Activated CD4-positive, alpha-beta T cell treated with anti-CD3 and anti-CD28 coated beads, Interleukin-2, amount 50 U/mL, for 1 hour (primary cell): ENCODE measurements at places on chromosomes 4 and X.

- no peak for DNase-seq
Observed at GRCh38 chr4:107304699-107305286, 268.7 kb upstream of the DKK2 start.

GRCh38 chrX:128698573-128699181, 646.5 kb upstream of the ACTRT1 start:
- no peak for DNase-seq

- DNase-seq = no peak
Observed at GRCh38 chrX:96449191-96449590, 235.5 kb upstream of the DIAPH2 start.

DNA sequence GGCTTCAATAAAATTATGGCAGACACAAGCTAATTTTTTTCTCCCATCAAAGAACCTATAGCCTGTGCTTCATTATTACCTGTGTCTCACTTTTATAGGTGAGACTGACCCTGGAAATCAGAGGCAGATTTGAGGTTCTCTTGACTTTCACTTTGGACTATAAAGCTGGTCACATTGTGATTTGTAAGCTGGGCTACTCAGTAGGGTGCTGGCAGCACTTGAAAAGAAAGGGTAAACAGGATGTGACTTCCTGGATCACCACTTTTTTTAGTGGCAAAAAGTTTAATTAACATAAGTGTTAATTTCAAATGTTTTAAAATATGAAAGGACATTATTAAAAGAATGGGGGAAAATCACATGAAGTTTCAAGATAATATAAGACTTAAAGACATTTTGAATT, 50.6 kb upstream of the GATB start:
- DNase-seq = no peak

- DNase-seq = no peak
Observed at GRCh38 chr4:150782311-150782710, 200.4 kb downstream of the MAB21L2 start.

DNA sequence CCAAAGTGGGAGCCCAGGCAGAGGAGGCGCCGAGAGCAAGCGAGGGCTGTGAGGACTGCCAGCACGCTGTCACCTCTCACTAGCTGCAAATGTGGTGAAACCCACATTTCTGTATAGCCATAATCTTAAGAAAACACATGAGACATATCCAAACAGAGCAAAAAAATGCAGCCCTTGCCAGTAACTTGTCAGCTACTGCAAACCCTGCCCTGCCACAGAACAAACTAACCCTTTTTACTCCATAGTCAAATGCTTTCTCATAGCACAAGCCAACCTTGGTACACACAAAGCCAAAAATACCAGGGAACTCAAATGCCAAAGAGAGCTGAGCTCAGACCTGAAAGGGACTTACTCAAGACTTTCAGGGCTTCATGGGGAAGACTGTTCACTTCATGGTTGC, 14.9 kb upstream of the NXF3 start:
- no peak for DNase-seq

DNA sequence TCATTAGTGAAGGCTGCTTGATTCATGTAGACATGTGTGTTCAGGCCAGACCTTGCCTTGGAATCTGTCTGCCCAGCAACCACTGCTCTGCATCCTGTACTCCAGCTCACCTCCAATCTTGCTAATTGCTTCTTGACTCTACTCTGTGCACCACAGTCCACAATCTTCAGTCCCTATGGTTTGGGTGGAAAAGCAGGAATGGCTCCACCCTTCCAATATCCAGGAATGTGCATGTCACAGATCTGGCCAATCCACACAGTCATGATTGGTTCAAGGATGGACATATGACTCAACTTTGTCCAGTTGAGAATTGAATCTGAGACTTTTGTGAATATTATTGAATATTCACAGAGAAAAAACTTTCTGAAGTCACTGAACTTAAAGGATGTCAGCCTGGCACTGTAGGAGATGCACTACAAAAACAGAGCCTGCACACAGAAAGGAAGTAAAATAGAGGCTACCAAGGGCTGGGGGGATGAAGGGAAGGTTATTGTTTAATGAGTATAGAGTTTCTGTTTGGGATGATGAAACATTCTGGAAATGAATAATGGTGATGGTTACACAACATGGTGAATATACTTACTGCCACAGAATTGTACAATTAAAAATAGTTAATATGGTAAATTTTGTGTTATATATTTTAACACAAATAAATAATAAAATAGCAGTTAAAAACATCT, 161.3 kb upstream of the USP38 start:
- DNase-seq = no peak

GRCh38 chr4:186840222-186840701, 116.6 kb upstream of the FAT1 start:
- DNase-seq = no peak

GRCh38 chr4:6546681-6547447, 28.1 kb upstream of the MAN2B2 start:
- peak; percentile 34 for DNase-seq

DNA sequence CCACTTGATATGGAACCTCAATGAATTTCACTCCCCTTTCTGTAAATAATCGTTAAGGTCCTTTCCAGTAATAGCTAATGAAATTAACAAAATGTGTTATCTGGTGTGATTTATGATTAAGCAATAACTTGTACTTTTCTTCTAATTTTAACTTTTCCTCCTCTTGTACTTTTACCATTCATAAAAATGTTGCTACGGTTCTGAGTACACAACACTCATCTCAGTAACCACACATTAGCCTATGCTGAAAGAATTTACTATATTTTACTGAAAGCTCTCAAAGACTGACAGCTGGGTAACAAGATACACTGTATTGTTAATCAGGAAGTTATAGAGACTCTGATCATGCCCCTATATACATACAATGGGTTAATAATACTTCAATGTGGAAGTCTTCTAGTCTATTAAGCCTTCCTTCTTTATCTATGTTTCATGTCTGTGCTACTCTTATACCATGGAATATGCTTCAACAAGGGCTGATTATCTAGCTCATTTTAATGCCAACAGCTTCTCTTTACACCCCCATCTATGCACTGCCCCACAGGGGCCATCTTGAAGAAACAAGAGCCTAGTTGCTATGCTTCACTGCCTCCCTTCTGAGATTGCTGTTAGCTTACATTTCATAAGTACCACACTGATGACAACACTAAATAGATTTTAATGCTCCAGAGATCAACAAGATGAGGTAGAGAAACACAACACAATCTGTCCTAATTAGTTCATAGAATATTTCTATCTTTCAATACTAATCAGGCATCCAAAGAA, 39.1 kb downstream of the LAMP2 start:
- no peak for DNase-seq
